OCI-M1 (cell line): ENCODE measurements at places on chromosomes 7 and 10.

DNA sequence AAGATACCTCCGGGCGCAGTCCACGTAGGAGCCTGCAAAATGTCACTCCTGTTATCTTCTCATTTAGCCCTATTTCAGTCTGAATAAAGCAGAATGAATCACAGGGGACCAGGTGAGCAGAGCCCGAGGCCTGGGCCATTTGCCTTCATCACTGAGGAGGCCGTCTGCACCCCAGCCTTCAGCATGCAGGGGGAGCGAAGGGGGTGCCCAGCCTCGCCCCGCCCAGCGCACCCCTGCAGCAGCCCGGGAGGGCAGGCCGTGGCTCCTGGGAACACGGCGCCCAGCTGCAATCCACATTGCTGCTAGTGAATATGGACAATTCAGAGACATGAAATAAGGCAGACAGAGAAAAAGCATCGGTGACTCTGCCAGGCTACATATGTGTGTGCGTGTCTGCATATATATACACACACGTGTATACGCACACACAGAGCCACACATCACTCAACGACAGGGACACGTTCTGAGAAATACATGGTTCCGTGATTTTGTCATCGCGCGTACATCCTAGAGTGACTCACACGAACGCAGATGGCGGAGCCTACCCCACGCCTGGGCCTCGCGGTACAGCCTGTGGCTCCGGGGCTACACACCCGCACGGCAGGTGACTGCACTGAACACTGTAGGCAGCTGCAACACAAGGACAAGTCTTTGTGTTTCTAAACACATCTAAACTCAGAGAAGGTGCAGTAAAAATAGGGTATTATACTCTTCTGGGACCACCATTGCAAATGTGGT is 15.2 kb upstream of the ELFN1 start:
- DNase-seq = no peak

GRCh38 chr10:95660283-95660682 is 3.8 kb upstream of the ALDH18A1 start:
- no peak for DNase-seq

DNA sequence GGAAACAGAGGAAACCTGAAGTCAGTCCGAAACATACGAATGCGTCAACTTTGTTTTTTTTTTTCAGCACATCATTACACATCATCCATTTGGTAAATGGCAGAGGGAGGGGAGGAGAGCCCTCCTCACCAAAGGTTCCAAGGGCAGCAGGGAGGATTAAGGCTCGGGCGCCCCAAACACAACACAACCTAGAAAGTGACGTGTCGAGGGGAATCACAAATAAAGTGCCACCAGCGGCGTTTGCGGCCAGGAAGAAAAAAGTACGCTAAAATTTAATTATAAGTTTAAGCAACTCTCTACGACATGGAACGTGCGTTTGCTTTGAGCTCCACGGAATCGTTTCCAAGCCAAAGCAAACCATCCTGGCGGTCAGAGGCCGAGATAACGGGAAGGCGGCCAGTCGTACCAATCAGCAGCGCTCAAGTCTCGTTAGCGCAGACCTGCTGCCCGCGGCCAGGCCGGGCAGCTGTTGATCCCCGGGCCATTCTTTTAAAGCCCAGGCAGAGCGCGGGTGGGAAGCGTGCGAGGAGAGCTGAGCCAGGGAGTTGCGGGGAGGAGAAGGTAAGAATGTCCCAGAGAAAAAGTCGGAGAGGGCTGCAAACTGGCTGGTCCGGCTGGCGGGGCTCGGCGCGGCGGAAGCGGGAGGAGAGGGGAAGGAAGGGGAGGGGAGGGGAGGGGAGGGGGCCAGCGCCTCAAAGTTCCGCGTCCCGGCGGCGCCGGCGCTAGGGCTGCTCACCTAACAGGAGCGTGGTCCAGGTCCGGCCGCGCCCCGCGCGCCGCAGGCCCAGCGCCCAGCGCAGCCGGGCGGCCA is 719 bp downstream of the DPY19L1 start:
- peak; percentile 64 for DNase-seq

DNA sequence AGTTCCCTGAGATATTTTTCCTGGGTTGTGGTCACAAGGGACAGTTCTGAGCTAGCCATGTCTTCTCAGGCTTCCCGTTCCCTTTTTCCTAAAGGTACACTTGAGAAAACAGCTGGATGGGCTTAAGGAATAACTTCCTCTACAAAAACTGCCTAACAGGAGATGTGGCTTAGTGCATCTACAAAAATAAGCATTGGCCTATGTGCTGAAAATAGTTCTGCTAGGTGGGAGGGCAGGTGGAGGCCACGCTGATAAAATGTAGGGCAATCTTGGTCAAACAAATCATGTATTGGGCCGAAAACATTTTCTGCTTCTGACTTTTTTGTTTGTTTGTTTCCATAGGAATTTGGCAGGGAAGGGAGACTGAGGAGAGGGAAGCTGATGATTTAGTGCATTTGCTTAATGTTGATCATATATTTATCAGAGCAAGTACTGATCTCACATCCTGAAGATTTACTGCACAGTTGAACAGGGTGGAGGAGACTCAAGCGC is 409.4 kb upstream of the FZD8 start:
- DNase-seq = no peak

DNA sequence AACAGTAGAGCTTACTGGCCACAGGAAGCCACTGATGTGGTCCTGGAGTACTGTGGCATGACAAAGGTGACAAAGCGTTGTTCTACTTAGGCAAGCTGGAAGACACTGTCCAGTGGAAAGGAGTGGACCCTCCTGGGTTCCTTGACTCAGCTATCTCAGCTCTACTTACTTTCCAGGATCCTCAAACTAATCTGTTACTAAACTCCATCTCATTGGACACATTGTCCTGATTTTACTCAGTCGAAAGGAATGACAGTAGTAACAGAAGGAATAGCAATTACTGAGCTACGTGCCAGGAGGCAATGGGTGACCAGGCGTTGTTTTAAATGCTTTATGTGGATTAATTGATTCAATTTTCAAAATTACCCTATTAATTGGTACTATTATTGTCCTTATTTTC is 41.6 kb downstream of the ABLIM1 start:
- DNase-seq = no peak
